NCI-H1436 (cell line): ENCODE measurements at places on chromosomes 7 and 10.
A peak's percentile ranks its signal among the peaks of the same experiment; 100 is the strongest.

DNA sequence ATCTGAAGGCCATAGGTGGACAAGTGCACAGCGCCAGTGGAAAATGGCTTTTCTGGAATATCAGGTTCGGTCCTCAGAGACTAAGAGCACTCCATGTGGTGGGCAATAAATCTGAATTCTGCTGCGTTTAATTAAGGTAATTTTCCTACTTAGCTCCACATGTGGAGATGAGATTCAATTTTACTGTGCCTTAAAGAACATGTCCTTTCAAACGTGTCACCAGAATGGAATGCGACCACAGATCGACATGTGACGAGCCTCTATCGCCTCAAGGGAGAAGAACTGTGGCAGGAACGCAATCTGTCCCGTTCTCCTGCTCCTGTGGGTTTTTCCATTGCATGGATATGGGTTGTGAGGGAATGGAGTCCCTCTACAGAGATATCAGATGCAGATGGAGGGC lies 205.3 kb upstream of the ZNF32 start:
- DNase-seq, result no peak

- no peak for DNase-seq
Measured at GRCh38 chr7:136234040-136234439, 256.9 kb upstream of the MTPN start.

DNA sequence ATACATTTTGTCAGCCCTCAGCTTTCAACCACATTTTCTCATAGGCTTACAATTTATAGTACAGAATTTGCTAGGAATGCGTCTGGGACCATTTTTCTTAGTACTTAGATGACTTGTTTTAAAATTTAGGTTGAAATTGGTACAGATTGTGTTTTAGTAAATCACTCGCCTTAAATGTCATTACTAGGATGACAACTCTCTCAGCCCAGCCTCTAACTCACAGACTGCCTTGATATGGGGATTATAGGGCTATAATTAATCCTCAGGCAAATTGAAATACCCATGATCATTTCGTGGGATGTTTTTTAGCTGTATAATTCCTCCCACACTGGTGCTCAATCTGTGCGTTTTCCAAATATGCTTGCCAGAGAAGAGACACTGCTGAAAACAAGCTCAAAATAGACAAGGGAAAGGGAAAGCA lies 299.7 kb upstream of the AKR1E2 start:
- DNase-seq, result no peak

DNA sequence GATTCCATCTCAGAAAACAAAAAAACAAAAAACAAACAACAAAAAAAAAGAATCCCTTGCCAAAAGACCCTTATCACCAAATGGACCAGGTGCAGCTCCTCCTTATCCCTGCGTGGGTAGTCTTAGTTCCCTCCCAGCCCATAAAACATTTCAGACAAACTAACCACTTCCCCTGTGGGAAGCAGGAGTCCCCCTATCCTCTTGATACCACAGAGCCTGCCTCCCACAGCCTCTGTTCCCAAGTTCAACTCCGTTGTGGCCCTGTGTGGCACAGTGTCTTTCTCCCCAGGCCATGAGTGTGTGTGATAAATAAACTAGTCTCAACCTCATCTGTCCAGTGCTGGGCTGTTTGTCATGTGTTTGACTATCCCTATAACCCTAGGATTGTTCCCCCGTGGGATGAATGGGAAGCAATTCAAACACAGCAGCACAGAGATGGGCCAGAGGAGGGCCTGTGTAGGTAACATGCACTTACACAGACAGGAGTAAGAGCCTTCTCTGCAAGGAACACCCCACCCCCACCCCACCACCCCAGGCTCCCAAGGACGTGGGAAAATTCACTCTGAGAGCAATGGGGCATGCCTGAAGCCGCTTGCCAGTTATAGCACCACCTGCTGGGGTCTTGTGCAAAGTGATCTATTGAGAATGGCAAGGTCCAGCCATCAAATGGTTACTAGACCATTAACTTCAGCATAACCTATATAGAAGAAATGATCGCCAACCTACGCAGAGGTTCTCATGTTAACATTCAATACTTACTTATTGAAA lies 147.1 kb upstream of the GHITM start:
- no peak for DNase-seq

- DNase-seq, result no peak
Measured at GRCh38 chr10:85612378-85612775, 754.2 kb downstream of the GRID1 start.

DNA sequence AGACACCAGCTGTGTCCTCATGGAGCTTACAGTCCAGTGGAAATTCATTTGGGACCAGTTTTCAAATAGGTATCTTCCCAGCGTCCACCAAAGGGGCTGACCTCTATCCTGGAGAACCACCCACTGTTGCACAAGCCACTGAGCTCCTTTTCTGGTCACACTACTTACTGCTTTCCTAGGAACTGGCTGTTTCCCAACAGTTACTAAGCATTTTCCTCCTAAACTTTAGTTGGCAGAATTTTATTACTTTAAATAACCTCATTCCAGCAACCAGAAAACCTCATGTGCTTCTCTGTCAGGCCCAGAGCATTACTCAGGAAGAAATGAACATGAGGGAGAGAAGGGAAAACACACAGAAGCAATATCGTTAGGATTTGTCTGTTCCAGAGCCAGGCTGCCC lies 183.1 kb downstream of the GPAM start:
- no peak for DNase-seq

GRCh38 chr10:73926152-73926764 lies 15.3 kb downstream of the PLAU start:
- DNase-seq, result no peak

- DNase-seq, result no peak
Measured at GRCh38 chr7:151018421-151019129, 5.7 kb downstream of the ATG9B start.

GRCh38 chr7:2845034-2845592 lies 1.0 kb upstream of the GNA12 start:
- no peak for DNase-seq

DNA sequence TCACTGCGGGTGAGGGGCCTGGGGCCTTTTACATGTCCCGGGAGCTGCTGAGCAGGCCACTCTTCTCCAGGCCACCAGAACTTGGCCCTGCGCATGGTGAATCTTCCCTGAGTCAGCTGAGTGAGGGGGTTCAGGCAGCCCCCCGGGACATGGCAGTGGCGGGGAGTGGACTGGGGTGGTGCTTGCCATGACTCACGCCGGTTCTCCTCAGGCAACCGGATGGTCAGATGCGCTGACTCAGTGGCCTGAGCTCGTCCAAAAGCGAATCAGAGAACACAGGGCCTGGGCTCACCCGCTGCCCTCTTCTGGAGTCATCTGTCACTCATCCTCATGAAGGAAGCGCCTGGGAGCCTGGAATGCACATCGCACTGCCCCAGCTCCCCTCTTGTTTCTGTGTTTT lies 33.5 kb downstream of the HTRA1 start:
- no peak for DNase-seq

DNA sequence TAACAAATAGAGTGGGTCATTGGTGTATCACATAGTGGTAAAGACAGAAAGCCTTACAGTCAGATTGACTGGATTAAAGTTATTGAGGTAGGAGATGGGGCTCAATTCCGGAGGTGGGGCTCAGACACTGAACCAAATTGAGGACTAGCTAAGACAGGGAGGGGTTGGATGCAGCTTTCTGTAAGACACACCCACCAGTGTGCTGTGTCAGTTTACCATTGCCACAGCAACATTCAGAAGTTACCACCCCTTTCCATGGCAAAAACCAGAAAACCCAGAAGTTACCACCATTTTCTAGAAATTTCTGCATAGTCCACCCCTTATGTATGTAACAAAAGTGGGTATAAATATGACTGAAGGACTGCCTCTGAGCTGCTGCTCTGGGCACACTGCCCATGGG lies 167.6 kb upstream of the TMEM72 start:
- no peak for DNase-seq

- DNase-seq, result no peak
Measured at GRCh38 chr10:71213761-71214440, 1.5 kb downstream of the UNC5B start.

GRCh38 chr10:72110673-72111401 lies 22.5 kb upstream of the SPOCK2 start:
- DNase-seq, result no peak

DNA sequence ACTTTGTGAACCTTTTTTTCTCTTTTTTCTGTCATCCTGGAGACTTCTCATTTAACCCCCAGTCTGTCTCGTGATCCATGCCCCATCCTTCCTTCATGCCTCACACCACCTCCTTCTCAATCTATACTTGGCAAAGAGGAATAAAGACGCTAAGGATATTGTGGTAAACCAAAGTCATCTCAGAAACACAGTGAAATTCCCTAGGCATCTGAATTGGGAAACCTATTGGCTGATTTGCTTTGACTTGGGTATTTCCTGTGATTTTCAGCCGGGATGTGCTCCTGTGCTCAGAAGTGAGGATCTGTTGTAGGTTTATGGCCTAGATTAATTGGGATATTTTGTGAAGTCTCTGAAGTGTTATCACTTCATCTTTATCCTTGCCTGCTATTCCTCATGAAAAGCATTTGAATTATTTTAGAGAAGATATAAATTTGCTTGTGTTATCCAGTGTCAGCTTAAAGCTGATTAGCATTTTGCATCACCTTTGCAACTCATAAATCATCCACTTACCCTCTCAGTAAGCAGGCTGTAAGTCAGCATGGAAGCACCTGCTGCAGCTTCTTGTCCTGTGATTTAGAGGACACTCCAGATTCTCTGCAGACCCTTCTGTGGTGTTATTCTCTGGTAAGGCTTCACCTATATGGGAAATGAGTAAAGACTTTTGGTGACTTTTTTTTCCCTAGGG lies 138.0 kb downstream of the AUTS2 start:
- peak; percentile 19 for DNase-seq

DNA sequence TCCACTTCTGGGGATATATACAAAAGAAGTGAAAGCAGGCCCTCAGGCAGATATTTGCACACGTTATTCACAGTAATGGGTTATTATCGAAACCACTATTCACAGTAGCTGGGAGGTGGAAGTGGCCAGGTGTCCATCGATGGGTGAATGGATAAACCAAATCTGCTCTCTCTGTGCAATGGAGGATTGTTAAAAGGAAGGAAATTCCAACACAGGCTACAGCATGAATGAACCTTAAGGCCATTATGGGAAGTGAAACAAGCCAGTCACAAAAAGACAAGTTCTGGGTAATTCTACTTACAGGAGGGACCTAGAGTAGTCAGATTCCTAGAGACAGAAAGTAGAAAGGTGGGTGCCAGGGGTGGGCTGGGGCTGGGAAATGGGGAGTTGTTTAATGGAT lies 48.5 kb upstream of the BHLHA15 start:
- DNase-seq, result no peak

GRCh38 chr10:1293157-1293556 lies 237.0 kb downstream of the WDR37 start:
- no peak for DNase-seq

GRCh38 chr10:29888321-29888720 lies 171.1 kb downstream of the JCAD start:
- DNase-seq, result no peak
